Fibroblast of upper back skin (primary cell): ENCODE measurements at places on chromosomes 1 and 21.

DNA sequence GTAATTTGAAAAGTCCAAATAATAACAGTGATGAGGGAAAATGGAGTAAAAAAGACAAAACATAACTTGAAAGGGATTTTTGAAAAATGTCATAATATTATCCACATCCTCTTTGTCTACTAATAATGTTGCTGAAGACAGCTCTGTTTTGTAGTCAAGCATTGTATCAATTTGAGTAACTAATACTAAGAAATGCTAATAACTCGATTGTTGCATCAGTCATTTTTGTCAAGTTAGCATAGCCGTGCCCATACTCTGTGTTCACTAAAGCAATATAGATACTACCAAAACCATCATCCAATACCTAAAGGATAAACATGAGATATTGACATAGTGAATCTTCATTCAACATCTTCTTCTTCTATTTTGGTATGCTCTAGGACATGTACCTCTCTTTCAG is 17.3 kb downstream of the PDC start:
- DNase-seq = no peak

DNA sequence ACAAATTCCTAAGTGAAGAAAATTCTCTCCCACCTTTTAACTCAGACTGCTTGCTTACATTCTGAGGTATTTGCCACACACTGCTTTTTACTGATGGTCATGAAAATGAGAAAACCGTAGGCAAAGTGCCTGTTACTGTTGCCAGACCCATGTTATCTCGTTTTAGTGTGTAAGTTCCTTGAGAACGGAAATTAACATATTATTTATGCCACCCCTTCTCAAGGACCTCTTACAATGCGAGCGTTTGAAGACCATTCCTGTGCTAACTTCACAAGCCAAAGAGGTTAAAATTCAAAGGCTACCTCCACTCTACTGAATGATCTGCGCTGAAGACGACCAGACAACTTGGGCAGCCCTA is 509 bp downstream of the NVL start:
- no peak for DNase-seq

- DNase-seq = peak; percentile 25
Measured at GRCh38 chr1:246035060-246035541, 472.0 kb downstream of the SMYD3 start.

GRCh38 chr1:167878372-167879160 is 35.4 kb downstream of the ADCY10 start:
- DNase-seq = no peak

DNA sequence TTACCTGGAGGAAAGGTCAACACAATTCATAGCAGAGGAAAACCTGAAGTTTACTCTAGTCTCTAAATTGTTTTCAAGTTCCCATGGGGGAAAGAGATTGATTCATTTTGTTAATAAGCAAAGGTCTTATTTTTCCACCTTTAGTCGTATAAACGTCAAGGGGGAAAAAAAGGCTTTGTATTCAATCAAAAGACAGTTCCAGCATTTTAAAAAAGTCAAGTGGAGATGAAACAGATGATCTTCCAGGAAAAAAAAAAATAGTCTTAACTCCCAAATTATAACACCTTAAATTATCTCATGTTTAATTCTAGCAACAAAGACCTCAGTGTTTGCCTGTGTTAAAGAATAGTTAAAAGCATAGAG is 140.5 kb downstream of the TOMM20 start:
- no peak for DNase-seq

DNA sequence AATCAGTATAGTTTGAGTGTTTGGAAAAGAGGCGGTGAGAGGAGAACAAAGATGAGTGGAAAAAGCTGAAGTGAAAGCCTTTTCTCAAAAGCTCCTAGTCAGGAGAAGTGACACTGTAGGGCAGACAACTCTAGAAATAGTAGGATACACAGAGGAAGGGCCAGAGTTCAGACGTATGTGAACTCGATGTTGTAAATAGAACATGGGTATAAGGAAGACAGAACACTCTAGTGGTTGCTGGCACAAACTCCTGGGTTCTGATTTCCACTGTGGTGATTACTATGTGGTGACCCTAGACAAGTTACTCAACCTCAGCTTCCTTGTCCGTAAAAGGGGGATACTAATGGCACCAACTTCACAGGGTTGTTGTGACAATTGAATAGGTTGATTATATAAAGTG is 30.2 kb upstream of the MGST3 start:
- no peak for DNase-seq

DNA sequence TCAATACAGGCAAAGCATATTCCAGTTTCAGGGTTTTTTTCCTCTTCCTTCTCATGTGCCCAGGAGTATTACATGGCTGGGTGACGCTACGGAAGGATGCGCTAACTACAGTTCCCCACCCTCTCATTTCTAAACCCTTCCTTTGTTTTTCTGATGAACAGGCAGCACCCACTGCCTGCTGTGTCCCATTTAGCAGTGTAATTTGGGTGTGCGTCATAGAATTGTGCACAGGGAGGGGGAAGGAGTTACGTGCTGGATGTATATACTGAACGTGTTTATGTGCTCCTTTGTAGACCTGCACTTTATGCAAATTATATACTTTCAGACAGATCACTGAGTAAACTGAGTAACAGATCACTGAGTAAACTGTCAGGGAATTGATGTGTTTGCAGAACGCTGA is 44.5 kb downstream of the ELAPOR1 start:
- no peak for DNase-seq

- no peak for DNase-seq
Measured at GRCh38 chr1:183652547-183653461, at the start of gene APOBEC4. TSS of gene APOBEC4 (minus strand) at chr1:183653316. CDS start at chr1:183648781, 4,535 bp downstream.

DNA sequence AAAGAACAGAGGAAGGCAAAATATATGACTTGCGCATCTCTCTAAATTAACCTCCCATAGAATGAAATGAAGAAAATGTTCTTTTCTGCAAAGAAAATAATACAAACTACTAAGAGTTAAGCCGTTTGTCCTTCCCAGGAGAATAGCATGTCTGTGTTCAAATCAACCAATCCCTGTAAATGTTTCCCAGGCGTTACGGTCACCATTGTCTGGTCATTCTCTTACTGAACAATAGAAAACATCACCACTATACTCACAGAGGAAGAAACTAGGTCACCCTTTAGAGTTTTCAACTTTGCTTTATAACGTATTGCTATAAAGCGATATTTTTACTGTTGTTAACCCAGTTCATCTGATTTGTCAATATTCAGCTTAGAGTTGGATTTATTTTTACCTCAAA is 34.1 kb downstream of the COL11A1 start:
- DNase-seq = no peak

DNA sequence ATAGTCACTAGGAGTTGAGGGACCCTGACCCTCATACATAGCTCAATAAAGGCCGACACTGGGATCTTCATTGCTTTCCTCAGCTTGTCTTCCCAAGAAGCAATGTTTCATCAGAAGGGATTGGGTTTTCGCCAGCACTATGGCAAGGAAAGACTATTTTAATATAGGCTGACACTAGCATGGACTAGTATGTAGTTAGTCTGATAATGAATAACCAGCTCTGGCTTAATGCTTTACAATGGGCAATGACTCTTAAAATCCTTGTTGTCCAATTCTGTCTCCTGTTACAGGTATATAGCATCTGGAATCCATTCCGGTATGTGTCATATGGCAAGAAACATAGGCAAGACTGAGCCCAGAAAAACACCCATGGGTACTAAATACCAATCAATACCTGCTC is 15.3 kb upstream of the SYT2 start:
- no peak for DNase-seq

- no peak for DNase-seq
Measured at GRCh38 chr1:102776071-102776470, 332.3 kb downstream of the COL11A1 start.

DNA sequence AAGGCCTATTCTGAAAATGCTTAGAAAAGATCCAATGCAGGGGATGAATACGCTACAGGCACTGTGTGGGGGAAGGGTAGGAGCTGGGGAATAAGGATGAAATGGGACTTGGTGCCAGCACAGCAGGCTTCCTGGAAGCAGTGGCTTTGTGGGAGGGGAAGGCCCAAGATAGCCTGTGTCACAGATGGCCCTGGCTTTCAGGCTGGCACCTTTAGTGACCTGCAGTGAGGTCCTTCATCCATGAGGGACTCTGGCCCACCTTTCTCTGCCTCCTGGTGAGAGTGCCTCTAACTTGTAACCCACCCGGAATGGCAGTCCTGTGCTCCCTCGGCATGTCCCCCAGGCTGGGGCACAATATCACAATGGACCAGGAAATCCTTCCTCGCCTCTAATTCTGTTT is 919 bp downstream of the CHI3L1 start:
- DNase-seq = no peak

DNA sequence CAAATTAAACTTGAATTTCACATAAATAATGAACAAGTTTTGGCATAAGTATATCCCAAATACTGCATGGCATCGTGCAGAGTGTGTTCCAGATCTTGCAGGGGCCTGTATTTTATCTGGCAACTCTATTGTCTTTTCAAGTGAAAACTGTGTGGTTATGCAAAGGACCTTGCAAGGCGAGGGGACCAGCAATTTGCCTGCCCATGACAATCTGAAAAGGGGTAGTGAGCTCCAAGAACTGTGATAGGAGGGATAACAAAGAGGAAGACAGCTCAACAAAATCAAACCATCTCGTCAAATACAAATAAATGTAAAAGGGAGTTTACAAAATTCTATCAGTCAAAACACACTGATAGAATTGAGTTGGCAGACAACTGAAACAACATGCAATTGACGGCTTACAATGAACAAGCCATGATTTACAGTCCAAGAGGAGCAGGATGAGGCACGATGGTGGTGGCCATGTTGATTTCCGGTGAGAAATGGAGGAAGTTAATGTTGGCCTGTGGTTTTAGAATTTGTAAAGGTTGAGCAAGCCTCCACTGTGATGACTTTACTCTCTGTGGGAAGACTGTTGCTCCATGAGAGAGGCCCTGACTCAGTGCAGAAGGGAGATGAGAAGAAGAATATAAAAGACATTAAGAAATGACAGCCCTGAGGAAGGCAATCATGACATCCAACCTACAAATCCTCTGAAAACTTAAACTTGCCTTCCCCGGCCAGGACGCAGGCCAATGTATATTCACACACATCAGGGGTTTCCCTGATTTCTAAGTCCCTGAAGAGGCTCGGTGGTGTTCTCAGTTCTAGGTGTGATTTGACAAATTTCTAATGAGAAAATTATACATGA is 132.2 kb downstream of the ADSS2 start:
- DNase-seq = peak; percentile 78

DNA sequence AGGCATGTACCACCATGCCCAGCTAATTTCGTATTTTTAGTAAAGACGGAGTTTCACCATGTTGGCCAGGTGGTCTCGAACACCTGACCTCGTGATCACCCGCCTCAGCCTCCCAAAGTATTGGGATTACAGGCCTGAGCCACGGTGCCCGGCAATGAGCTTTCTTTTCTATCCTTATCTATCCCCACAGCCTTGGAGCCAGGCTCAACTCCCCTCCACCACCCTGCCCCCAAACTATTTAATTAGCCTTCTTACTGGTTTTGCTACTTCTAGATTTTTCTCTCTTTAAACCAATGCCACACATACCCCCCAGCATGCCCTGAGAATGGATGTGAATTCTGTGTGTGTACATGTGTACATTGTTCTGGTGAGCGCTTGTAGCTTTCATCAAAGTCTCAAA is 5.7 kb upstream of the VANGL2 start:
- DNase-seq = no peak

- no peak for DNase-seq
Measured at GRCh38 chr1:10421637-10422036, 8.6 kb upstream of the CENPS start.

DNA sequence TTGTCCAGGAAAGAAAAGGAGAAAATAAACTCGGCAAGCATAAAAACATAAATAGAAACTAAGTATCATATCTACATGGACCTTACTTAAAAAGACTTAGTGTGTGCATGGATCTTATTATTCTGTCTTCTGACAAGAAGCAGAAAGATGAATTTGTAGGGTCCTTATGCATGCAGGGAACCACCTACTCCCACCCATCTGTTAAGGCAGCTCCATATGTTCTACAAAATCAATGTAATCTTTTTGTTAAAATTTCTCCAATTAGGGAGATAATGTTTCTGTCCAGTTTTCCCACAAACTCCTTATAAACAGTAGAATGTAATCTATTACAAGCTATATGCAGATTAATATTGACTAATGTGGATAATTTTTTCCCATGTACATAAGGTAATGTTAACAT is 13.9 kb upstream of the PTPN14 start:
- no peak for DNase-seq

GRCh38 chr1:58064166-58064565 is 482.4 kb downstream of the OMA1 start:
- no peak for DNase-seq

- no peak for DNase-seq
Measured at GRCh38 chr1:11985171-11985570, 4.9 kb downstream of the MFN2 start.

- no peak for DNase-seq
Measured at GRCh38 chr21:38205940-38206339, 50.9 kb upstream of the KCNJ15 start.

- peak; percentile 37 for DNase-seq
Measured at GRCh38 chr21:16046656-16047330, 317.0 kb downstream of the USP25 start.

DNA sequence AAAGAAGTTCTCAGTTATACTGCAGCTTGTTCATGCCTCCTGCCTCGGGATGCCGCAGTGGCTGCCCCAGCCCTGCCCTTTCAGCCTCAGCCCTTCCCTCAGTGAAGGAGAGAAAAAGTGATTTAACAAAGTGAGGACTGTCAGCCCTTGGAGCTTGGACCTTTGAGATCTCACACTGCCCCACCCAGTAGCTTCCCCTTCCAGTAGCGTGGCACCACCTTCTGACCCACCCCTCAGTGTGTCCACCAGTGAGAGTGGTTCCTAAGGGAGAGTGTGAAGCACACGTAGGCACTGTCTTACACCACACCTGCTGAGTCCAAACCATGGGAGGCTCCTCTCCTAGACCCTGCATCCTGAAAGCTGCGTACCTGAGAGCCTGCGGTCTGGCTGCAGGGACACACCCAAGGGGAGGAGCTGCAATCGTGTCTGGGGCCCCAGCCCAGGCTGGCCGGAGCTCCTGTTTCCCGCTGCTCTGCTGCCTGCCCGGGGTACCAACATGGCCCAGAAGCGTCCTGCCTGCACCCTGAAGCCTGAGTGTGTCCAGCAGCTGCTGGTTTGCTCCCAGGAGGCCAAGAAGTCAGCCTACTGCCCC is at the start of gene CDA:
Gene CDA, plus strand, starts transcription at position 464 of the 592 bp plus-strand sequence. Its CDS starts 33 bp downstream, at position 497.
- no peak for DNase-seq

GRCh38 chr1:17768651-17769241 is 13.6 kb downstream of the ACTL8 start:
- DNase-seq = peak; percentile 91

DNA sequence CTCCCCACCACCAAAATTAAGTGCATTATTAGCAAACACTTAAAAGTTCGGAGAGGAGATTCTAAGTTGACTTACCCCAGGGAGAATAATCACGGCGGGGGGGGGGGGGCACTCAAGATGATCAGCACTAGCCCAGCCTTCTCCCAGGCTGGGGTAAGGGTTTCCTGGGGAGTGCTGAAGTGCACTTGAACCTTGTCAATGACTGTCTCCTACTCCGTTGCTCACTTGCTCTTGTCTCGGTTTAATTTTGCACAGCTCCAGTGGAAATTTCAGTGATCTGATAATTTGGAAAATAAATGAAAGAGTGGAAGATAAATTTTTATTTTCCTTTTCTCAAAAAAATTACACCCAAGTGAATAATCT is 59.2 kb downstream of the PBX1 start:
- no peak for DNase-seq
